ENCODE measurements at places on chromosomes 7 and 10.

DNA sequence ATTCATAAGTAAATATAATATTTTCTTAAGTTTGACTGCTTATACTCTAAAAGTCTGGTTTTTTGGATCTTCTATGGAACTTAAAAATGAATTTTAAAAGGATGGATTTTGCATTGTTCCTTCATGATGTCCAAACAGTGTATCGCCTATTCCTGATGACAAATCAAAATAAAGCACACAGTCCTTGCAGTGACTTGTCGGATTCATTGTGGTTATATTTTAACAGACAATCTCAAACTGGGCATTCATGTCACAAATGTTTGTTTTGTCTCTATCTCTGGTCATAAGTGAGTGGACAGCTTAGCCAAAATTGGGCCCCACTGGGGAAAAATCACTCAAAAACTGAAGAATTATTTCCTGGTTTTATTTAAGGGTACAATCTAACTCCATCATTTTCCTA lies 74.8 kb downstream of the LMBR1 start:
- no peak for DNase-seq

DNA sequence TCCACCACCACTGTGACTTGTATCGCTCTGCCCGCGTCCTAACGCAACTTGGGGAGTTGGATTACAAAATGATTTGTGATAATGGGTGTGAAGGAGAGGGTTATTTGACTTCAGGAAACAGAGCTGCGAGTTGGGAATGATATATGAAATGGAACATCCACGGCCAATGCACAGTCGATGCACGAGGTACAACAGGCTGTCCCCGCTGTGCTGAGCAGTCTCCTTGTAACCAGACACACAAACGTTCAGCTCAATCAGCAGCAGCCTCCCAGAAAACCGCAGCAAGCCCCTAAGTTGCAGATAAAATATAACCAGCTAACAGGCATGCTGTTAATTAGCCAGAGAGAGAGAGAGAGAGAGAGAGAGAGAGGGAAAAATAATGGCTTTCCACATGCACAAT lies 332.7 kb upstream of the MGMT start:
- DNase-seq, result no peak

GRCh38 chr10:69329721-69330178 lies 51.5 kb downstream of the HK1 start:
- no peak for DNase-seq

- DNase-seq, result no peak
These were observed 68.7 kb upstream of the KLF6 start for GRCh38 chr10:3853547-3854303.

- DNase-seq, result no peak
These were observed 39.9 kb upstream of the EBF3 start for GRCh38 chr10:130003787-130004613.

DNA sequence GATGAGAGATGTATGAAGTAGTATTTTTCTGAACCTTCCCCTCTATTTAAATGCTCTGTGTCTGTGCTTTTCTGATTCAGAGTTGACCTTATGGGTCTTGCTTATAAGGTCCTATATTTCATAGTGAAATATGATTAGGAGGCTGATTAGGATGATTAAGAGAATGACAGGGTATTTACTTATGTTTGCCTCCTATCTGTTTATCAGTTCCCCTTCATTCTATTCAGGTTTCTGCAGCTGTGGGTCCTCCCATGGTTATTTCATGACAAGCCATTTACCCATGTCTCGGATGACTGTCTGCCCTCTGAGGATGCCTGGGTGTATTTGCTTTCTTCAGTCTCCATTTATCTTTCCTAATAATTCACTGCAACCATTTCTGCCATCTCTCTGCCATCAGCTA lies 16.9 kb downstream of the RPA3 start:
- DNase-seq, result no peak

DNA sequence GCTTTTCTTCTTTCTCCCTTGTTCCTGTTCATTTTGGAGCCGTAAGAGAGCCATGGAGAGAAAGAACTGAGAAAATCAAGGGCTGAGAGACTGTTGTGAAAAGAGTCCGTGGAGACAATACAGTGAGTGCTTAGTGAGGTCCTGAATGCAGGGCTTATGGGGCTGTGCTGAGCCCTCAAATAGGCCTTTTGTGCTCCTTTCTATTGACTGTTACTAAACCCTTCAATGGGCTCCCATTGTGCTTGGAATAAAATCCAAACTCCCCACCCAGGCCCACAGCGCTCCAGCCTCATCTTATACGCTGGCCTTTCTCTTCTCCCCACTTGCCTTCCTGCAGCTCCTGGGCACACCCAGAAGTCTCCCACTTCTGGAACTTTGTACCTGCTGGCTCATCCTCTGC lies 243.1 kb upstream of the HABP2 start:
- no peak for DNase-seq

DNA sequence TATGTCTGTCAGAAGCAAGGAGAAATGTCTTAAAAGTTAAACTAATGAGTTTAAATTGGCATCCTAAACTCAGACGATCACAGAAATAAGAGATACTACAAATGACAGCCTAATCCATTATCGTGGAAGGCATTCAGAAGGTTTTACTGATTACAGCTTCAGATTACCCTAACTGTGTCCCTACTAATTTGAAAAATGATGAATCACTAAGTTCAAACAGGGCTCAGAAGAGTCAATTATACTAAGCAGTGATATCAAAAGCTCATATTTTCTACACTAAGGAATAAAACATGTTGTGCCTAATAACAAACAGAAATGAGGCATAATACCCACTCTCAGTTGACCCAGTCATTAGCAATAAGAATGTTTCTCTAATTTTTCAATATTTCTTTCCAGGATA lies 152.0 kb upstream of the NRBF2 start:
- no peak for DNase-seq

DNA sequence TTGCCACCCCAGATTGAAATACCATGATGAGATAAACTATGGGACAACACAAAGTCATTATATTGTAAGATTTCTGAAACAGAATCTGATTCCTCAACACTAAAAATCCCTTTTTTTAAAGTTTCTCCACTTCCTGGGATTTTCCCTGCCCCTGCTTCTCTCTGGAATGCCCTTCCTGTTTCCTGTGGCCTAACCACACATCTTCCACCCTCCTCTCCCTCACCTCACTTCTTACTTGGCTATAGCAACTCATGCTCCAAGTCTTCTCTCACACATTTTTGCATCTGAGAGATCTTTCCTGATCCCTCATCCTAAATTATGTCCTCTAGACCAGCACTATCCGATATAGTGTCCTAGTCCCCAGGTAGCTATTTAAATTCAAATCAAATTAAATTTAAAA lies 4.1 kb upstream of the RELN start:
- DNase-seq, result no peak

DNA sequence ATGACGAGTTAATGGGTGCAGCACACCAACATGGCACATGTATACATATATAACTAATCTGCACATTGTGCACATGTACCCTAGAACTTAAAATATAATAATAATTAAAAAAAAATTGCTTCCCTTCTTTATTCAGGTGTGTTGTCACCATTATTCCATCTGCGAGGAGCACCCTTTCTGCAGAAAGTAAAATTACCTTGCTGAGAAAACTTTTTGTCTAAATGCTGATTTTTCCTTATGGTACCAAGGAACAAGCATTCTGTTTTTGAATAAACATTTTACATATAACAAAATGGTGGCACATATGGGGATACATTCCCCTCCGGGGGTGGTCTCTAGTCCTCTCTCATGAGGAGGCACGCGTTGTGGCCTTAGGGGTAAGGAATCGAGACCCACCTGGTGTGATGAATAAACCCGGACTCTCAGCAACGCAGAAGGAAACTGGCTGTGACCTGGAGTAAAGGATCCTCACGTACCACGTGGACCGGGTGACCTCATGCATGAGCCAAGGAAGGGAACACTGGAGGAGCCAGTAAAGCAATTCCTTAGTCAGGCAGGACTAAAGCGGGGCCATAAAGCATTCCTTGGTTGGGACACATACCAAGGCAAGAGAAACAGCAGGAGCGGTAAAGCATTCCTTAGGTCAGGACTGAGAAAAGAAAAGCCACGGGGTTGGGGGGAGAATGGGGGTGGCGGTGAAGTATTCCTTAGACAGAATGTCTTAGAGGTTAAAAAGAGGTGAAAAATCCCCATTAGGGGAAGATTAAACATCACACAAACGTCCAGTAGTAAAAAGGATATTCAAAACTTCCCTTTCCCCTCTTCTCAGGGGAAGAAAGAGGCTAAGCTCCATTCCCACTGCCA lies 20.8 kb upstream of the OPTN start:
- DNase-seq, result no peak

DNA sequence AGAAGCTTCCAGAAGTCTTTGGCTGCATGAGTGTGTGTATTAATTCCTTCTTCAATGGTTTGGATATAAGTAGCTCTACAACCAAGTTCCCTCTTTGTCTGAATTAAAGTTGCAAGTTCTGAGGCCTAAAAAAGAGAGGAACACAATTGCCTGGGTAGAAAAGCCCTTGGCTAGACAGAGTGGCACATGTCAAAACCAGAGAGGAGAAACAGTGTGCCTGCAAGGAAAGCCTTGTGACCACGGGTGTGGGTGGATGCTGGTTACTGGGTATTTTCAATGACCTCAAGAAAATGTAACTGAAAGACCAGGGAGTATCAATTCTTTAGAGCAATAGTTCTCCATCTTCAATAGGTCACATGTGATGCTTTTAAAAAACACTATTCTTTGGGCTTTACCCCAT lies 148.3 kb downstream of the SVIL start:
- DNase-seq, result no peak

GRCh38 chr7:127256041-127256725 lies 3.4 kb upstream of the GRM8 start:
- DNase-seq, result no peak

DNA sequence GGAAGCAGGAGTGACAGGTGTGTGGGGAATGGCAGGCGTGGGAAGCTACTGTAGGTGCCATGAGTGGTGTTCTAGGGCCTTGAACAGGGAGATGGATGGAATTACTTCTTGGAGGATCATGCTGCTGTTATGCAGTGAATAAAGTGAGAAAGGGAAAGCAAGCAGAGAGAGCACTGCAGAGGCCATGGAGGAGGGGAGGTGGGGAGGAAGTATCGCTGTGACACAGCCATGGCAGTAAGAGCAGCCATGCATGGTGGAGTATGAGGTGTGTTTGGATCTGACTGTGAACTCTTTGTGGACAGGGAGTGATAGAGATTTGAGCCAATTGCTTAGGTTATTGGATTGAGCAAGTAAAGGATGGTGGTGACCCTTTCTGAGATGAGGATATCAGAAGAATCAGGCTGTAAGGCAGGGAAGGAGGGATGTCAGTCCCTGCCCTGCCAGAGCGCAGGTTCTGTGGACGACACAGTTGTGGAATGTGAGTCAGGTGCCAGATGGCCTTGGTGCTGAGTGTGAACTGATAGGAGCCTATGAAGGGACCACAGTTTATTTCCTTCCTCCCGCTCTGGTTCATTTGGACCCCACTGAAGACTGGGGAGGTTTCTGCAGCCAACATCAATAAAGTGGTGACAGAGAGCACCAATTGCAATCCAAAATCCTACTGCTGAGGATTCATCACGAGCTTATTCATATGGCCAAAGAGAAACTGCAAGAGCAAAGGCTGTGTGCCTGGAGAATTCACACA lies 105.5 kb upstream of the TMEM72 start:
- no peak for DNase-seq

GRCh38 chr7:94561841-94562514 lies 52.4 kb downstream of the CASD1 start:
- no peak for DNase-seq

- no peak for DNase-seq
These were observed 230.4 kb downstream of the ADK start for GRCh38 chr10:74381291-74381853.

GRCh38 chr7:17934094-17934493 lies 6.2 kb downstream of the SNX13 start:
- no peak for DNase-seq

DNA sequence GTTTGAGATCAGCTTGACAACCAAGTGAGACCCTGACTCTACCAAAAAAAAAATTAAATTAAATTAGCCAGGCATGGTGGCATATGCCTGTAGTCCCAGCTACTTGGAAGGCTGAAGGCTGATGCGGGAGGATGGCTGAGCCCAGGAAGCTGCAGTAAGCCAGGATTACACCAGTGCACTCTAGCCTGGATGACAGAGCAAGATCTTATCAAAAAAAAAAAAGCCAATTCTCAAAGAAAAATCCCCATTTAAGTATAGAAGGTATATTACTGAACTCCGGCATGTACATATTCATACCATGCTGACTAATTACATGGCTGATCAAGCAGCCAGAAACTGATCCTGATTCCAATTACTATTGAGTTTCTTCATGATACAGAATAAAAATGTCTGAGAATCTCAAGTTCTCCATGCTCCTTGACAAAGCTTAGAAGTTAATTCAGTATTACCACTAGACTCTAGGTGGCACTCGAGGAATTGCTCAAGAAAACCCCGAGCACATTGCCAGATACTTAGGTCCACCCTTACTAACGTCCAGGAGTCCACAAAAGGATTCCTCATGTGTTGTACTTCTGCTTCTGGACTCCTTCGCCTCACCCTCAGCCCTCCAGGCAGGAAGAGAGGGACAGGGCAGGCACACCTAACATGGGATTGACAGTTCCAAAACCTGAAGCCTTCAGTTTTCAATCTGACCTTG lies 148.9 kb downstream of the PARD3 start:
- no peak for DNase-seq

DNA sequence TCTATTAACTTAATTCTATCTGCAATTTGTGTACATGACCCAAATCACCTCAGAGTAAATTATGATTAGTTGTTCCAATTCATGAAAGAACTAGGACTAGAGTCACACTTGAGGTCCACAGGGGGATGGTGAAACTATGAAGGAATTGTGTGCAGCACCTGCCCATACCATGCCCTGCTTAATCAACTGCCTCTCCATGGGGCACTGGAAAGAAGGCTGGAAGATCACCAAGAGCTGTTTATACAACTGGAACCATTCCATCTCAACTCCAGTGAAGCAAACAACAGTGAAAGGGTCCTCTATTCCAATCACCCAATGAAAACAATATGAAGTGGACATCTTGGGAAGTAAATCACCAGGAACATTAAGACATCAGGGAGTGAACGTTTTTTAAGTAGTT lies 98.7 kb upstream of the SEMA3D start:
- no peak for DNase-seq

DNA sequence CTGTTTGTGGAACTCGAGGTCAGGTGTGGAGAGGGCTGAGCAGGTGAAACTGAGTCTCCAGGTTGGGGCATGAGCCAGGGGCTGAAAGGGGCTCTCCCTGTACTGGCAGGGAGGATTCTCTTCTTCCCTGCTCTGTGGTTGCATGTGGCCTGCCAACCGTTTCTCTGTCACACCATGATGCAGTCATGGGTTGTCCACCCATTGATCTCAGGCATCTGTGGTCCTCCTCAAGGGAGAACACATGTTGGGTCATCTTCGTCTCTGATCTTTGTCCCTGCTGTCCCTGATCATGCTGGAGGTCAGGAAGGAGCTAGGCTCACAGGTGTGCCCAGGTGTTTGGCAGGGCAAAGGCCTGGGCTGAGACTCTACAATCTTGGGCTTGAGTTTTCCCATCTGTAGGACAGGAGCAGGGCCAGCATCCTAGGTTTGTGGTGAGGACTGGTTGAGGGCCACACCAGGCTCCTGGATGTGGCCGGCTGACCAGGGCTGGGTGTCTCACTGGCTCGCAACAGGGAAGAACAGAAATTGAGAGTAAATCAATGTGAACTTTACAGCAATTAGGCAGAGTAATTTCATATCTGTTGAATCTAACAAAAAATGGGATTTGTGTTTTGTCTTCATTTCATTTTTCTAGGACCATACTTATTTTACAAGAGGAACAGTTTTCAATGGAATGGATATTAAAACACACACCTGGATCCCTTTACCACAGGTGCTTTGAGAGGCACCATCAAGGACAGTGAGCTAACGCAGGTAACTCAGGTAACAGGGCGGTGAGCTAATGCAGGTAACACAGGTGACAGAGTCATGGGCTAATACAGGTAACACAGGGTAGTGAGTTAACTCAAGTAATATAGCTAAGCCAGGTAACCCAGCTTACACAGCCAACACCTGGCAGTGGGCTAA lies 58.5 kb upstream of the IGFBP3 start:
- no peak for DNase-seq

Data from effector CD4-positive, alpha-beta T cell (primary cell).